ENCODE measurements at places on chromosomes 12 and 14.

- DNase-seq = no peak
These were observed 29.5 kb downstream of the MSRB3 start for GRCh38 chr12:65308006-65308405.

- DNase-seq = no peak
These were observed 8.1 kb downstream of the GPX2 start for GRCh38 chr14:64934338-64934929.

DNA sequence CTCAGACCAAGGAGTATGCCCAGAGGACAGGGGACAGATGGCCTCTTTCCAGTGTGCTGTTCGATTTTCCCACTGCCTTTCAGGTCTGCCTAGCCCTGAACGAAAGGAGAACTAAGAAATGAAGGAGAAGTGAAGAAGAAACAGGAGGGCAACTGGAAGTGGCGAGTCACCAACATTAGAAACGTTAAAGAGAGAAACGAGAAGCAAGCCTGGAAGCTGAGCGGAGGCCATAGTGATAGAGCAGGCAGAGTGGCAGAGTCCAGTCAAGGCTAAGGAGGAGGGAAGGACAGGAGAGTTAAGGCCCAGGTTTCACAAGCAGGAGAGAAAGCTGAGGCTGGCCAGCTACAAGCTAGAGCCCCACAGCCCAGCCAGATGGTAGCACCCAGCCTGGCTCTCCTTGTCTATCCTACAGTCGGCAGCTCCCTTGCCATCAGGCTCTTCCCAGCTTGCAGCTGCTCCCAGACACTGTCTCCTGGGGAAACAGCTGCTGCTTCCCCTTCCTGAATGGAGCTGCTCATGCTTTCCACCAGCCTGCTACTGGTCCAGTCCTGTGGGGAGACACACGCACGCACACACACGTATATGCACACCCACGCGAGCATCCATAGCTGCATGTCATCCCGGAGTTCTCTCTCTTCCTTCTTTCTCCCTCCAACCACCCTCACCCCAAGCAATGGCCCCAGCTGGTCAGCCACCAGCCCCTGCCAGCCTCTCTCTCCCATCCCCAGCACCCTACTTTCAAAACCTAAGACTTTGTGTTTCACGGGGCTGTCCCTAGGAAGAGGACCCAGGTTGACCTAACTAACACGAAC is 139.7 kb upstream of the CCND2 start:
- DNase-seq = no peak

GRCh38 chr12:127519779-127520178 is 747.2 kb upstream of the TMEM132C start:
- DNase-seq = no peak

DNA sequence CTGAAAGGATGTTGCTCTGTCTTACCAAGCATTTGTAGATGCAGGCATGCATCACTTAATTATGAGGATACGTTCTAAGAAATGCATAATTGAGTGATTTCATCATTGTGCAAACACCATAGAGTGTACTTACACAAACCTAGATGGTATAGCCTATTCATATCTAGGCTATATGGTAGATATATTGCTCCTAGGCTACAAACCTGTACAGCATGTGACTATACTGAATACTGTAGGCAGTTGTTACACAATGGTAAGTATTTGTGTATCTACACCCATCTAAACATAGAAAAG is 75.9 kb downstream of the IFT81 start:
- no peak for DNase-seq

- DNase-seq = no peak
These were observed 2.8 kb downstream of the MBIP start for GRCh38 chr14:36317650-36318049.

- DNase-seq = no peak
These were observed 6.8 kb downstream of the USP5 start for GRCh38 chr12:6858799-6859198.

GRCh38 chr12:103586132-103586531 is 941 bp upstream of the STAB2 start:
- no peak for DNase-seq

- DNase-seq = no peak
These were observed 45.0 kb upstream of the OR6J1 start for GRCh38 chr14:22689199-22689598.

GRCh38 chr12:16329594-16329993 is 17.9 kb upstream of the MGST1 start:
- no peak for DNase-seq

DNA sequence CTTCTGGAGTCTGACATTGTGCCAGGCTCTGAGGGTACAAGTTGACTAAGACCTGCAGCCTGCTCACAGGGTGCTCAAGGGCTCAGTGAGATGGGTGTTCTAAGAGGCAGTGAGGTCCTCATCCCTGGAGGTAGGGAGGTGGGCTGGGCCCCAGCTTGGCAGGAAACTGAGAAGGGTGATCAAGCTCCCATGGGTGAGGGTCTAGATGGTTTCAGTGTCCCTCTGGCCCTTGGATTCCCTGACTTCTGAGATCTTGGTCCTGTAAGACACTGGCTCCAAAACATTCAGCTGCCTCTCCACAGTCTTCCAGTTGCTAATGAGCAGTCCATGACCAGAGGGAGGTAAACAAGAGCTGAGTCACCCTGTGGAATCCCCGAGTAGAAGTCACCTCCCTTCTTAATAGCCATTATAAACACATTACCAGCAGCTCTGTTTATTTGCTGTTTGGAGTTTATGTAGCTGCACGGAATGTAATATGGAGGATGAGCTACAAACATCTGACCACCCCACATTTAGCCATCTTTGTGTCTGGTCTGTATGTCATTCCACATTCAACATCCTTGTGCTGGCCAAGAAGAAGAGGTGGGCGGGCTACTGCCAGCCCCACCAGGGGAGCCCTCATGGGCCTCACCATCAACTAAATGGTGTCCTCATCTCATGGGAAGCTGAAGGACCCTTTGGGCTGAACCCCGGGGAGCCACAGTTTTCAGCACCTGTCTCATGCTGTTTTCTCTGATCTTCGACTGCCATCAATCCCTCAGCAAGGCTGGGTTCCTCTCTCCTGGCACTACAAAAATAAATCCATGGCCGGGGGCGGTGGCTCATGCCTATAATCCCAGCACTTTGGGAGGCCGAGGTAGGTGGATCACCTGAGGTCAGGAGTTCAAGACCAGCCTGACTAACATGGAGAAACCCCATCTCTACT is 37.2 kb upstream of the BDKRB2 start:
- no peak for DNase-seq

DNA sequence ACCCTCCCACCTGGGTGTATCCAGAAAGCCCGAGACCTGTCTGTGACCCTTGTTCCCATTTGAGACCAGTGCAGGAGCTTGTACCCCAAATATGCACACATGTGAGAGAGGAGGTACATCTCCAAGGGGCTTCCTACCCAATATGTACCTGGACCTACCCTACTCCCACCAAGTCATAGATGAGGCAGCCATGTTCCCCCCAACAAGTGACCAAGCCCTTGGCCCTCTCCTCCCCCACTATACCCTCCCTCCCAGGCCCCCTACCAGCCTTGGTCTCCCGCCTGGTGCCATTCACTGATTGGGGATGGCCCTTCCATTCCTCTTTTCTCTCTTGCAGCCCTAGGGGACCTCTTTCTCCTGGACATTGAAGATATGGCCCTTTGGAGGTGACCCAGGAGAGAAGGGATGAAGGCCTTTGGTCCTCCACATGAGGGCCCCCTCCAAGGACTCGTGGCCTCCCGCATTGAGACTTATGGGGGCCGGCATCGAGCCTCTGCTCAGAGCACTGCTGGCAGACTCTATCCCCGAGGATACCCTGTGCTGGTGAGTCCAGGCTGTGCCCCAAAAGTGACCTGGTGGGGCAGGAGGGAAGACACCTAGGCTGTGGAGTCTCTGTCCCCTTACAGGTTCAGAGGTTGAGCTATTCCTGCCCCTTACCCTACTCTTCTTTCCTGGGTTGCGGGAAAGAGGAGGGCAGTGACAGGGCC is 1.5 kb downstream of the PLEKHG6 start:
- DNase-seq = no peak

- no peak for DNase-seq
These were observed 30.8 kb upstream of the AKAP5 start for GRCh38 chr14:64434528-64434927.

GRCh38 chr12:109065154-109065852 is 12.9 kb downstream of the USP30 start:
- DNase-seq = no peak

DNA sequence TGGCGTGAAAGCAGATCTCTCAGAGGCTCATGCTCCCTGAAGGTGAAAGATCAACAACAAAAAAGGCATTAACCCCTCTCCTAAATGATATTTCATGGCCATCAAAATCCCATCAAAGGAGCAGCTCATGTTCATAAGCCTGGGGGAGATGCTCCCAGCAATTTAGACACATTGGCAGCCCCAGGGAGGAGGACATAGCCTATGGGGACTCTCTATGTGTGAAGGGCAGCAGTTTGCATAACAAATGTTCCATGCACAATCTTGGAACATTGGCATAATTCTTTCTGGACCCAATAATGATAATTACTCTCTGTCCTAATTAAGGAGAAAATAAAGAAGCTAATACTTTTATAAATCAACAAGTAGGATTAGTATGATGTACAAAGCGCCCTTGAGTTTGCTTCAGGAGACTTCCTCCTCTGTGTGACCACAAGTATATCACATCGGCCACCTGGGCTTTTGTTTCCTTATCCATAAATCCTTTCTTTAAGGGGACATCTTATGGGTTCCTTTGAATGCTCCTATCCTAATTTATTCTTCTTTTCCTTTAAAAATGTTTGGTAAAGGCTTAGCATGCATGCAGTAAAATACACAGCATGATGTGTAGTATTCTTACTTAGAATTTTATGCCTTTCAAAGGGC is 161.9 kb upstream of the PLEKHG7 start:
- DNase-seq = no peak

DNA sequence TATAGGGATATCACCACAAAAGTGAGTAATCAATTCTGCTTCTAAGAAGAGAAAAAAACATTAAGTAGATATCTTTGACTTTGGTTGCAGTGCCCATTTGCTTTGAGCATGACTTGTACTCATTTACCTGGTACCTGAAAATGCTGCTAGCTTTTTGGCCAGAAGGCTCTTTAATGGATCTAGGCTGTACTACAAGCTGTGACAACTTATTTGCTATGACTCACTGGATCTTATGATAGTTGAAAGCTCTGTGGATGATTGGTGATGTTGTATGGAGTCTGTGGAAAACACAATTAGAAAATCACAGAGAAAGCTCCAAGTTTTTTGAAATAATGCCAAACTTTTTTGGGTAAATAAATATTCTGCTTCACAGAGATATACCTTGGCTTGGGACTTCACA is 960.9 kb upstream of the FBXO33 start:
- no peak for DNase-seq

DNA sequence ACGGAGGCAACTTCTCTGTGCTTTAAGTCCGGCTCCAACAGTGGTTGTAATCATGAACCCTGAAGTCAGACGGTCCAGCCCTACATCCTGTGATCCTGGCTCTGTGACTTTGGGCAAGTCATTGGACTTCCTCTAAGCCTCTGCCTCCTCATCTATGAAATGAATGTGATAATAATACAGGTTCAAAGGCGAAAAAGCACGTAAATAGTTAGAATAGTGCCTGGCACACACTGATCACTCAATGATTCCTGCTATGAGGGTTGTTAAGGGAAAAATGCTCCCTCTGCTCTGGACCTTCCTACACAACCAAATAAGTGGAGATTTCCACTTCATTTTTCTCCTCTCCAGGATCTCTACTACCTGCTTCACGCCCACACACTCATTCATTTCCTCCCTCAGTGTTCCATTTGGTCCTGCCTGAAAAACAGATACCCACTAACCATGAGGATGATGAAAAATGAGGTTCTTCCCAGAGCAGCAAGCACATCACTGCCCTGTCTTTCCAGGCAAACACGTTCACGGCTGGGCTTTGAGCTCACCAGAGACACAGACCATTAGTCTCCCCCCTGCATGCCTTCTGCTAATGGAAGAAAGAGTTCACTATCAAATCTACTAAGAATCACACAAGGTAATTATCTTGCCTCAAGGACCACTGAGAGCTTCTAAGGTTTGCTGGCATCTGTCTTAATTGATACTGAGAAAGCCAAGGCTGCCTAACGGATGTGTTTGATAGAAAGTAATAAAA is 13.2 kb downstream of the NUAK1 start:
- DNase-seq = no peak

Data from NCI-H1092 (cell line).